ENCODE measurements at places on chromosomes 7 and 10. TPM values are rescaled to one million over a fixed set of nuclear protein-coding genes. Genes with fewer than 3 reads are reported as not detected.
A peak's percentile ranks its signal among the peaks of the same experiment; 100 is the strongest.

- no peak overlapping the region for H3K4me3 ChIP-seq
- peaks cover 1% of the 10 kb centered on the region for H3K36me3 ChIP-seq
- H3K27me3 ChIP-seq = no peaks in the 10 kb centered on the region
- DNase-seq = no peak
- H3K27ac ChIP-seq = no peak overlapping the region
Observed at GRCh38 chr7:43522406-43523156, 60.3 kb upstream of the STK17A start.

DNA sequence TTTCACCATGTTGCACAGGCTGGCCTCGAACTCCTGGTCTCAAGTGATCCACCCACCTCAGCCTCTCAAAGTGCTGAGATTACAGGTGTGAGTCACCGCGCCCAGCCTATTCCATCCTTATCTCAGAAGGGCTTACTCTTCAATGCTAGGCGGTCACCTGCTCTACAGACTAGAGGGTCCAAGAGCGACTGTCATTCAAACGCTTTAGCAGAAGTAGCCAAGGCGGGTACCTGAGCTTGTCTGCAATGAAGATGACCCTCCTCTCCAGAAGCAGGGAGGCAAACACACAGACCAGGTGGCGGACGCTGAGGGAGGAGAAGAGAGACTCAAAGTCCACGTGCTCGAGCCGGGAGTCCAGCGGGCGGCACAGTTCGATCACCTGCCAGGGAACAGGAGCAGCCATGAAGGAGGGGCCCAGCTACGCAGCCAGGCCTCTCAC is 65.1 kb upstream of the MKRN1 start:
- H3K27me3 ChIP-seq = peaks cover 10% of the 10 kb centered on the region
- H3K36me3 ChIP-seq = no peaks in the 10 kb centered on the region
- no peak overlapping the region for H3K27ac ChIP-seq
- no peak overlapping the region for H3K4me3 ChIP-seq
- H3K4me1 ChIP-seq = no peaks in the 10 kb centered on the region

- H3K36me3 ChIP-seq = peaks cover 23% of the 10 kb centered on the region
- peak overlapping the region; percentile 80 for H3K27ac ChIP-seq
- H3K27me3 ChIP-seq = no peaks in the 10 kb centered on the region
- H3K4me3 ChIP-seq = peak overlapping the region; percentile 92
- no peak for DNase-seq
Observed at GRCh38 chr7:2354939-2355704, 495 bp downstream of the EIF3B start.

Gene ITGB8
- not detected for total RNA-seq

Gene NODAL
- not detected for total RNA-seq

Gene SVOPL
- total RNA-seq = not detected
